ENCODE measurements at places on chromosomes 3 and 15.
A peak's percentile ranks its signal among the peaks of the same experiment; 100 is the strongest.

DNA sequence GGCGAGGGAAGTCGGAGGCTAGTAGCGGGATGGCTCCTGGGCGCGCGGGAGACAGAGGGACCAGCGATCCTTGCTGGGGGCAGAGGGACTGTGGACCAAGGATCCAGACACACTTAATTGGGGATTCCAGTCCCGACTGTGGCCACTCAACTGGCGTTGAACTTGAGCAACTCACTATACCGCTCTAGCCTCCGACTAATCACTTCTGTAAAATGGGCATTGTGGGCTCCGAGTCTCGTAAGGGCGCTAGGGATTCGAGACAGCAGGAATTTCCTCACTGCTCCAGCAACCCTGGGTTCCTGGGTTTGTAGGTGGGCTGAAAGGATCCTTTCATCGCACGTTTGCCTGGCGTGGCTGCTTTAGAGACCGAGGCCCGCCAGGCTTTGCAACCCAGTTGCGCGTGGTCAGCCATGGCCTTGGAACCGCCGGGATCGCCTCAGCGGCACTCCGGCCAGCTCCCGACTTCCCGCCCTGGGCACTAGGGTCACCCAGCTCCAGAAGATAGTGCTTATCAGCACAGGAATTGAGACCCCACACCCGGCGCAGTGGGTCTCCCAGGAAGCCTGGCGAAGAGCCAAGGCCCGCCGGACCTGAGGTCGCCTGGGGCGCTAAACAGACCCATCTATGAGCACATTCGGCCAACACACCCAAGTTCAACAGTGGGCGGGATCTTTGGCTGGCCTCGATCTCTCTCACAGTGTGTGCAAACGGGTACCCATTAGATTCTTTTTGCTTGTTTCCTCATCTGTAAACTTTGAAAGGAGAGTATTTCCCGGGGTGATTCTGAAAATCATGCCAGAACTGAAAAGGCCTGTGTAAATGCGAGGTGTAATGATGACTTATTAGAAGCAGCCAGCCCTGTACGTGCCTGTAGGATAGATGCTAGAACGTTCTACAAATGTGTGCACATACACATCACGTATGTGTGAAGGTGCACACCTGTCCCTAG, 9.9 kb downstream of the FOXL2 start:
- no peak for DNase-seq

- DNase-seq: no peak
Observed at GRCh38 chr3:56189536-56189935, 278.7 kb downstream of the ERC2 start.

- no peak for DNase-seq
Observed at GRCh38 chr3:183181606-183182005, 19.1 kb upstream of the LAMP3 start.

DNA sequence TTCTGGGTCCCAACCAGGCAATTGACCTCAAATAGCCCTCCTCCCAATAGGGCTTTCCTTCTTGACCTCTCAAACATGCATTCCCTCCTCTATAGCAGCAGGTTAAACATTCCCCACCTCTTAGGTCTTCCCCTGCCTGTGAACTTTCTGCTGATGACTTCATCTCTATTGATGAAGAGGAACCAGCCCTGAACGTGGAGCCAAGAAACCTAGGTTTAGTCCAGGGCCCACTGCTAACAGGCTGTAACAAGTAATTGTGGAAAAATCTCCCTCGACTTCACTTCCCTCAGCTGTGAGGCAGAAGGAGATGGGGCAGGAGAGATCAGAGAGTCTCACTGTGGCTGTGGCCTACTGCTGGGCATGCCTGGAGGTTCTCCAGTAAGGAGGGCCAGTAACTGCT, 24.7 kb downstream of the ILDR1 start:
- no peak for DNase-seq

GRCh38 chr15:90004671-90005070, 3.5 kb downstream of the ZNF710 start:
- DNase-seq: peak; percentile 88

DNA sequence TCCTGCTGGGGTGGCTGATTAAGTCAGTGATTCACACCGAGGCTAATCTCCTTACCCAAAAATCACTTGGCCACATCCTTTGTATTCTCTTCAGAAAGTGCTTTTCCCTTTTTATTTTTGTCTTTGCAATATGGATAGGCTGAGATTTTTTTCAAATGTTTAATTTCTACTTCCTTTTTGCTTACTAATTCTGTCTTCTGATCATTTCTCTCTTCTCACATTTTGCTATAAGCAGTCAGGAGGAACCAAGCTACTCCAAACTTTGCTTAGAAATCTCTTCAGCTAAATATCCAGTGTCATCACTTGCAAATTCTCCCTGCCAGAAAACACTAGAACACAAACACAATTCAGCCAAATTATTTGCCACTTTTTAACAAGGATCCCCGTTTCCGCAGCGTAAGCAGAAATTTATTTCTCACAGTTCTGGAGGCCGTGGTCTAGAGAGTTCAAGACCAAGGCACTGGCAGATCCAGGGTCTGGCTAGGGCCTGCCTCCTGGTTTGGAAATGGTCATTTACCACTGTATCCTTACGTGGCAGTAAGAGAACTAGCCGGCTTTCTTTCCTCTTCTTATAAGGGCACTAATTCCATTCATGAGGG, 104.9 kb downstream of the IL5RA start:
- DNase-seq: no peak

DNA sequence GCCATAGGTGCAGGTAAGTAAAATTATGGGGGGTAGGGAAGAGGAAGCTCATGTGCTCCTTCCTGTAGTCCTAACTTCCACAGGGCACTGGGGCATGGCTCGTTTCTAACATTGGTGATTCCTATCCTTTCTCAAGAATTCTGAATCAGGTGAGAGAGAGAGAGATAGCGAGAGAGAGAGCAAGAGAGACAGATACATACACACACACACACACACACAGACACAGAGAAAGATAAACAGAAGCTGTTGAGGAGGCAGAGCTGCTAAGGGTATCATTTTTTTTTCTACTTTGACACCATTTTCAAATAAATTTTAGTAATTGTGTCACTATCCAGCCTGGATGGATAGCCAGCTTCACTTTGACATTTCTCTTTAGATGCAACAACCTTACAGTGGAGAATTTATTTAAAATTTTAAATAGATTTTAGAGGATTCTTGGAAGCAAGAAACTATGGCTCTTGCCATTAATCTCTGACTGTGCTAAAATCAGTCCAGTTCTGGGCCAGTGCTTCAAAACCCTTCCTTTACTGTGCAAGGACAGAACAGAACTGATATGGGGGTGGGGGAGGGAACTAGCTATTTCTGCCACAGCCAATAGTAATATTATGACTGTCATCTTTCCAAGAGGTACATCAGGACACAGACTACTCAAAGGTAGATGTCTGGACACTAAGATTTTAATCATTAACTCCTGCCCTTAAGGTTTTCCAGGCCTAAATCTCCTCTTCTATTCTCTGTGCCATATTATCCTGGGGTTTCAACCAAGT, 14.6 kb upstream of the RAMAC start:
- no peak for DNase-seq

GRCh38 chr3:149179220-149179619, 42.4 kb downstream of the CP start:
- no peak for DNase-seq

- DNase-seq: no peak
Observed at GRCh38 chr3:177141471-177141870, 55.8 kb downstream of the TBL1XR1 start.

DNA sequence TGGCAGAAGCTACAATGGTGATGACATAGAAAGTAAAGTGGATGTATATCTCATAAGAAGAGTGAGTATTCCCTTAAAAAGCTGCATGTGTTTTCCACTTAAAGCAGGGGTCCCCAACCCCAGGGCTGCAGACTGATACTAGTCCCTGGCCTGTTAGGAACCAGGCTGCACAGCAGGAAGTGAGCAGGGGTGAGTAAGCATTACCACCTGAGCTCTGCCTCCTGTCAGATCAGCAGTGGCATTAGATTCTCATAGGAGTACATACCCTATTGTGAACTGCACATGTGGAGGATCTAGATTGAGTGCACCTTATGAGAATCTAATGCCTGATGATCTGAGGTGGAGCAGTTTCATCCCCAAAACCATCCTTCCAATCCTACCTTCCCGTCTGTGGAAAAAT, 126.1 kb upstream of the CMC1 start:
- DNase-seq: no peak

DNA sequence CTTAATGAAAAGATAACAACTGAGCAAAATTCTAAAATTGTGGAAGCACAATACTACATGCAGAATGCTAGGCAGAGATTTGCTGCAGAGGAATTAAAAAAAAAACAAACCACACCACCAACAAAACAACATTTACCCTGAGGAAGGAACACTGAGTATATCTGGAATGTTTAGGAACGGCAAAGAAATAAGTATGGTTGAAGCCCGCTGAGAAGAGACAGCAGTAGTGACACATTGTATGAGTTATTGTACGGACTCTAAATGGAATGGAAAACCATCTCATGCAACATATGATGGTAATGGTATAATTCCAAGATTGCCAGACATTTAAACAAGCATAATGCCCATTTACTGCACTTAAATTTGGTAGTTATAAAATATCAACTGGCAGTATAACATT, 568.2 kb upstream of the CCDC54 start:
- DNase-seq: no peak

- no peak for DNase-seq
Observed at GRCh38 chr3:172929451-172929850, 178.9 kb downstream of the ECT2 start.

- no peak for DNase-seq
Observed at GRCh38 chr15:36294359-36294758, 285.1 kb upstream of the CDIN1 start.

GRCh38 chr15:51244423-51244869, 94.0 kb downstream of the CYP19A1 start:
- DNase-seq: no peak

GRCh38 chr3:177405191-177405672, 207.9 kb upstream of the TBL1XR1 start:
- DNase-seq: no peak

DNA sequence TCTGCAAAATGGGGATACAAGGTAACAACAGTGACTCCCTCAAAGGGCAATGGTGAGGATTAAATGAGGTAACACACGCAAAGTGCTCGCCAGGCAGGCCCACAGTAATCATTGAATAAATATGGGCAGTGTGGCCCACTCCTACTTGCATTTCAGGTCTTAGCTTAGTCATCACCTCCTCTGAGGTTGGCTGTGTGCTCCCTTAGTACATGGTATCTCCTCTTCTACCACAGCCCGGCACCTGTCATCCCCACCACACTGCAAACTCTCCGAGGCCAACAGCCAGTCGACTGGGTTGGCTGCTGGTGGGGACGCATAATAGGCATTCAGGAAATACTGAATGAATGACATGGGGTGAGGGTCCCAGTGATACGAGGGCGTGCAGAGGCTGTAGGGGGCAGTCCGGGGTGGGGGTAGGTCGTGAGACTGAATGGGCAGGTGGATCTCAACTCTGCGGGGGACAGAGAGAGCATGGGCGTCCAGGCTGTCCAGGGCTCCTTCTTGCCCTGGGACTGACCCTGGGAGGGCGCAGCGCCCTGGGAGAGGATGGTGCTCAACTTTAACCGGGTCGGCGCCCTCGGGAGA, 375 bp upstream of the MYZAP start:
- no peak for DNase-seq

DNA sequence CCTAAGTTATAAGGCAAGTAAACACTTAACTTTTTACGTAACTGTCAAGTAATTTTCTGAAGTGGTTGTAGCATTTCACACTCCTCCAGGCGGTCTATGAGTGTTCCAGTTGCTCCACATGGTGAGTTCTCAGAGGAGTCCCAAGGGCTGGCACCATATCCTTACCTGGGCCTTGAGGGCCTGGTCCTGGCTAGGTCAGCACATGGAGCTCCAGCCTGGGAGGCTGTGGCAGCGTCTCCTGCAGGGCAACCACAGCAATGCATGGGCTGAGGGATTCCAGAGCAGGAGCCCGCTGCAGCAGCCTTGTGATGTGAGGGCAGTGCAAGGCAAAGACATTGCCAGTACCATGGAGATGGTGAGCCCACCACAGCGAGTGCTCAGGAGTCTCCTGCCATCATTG, 32.2 kb upstream of the LYZL4 start:
- no peak for DNase-seq

Data from AG09309 (cell line).